ENCODE measurements at places on chromosomes 2 and 18. TPM values are rescaled to one million over a fixed set of nuclear protein-coding genes. Genes with fewer than 3 reads are reported as not detected.
A peak's percentile ranks its signal among the peaks of the same experiment; 100 is the strongest.

DNA sequence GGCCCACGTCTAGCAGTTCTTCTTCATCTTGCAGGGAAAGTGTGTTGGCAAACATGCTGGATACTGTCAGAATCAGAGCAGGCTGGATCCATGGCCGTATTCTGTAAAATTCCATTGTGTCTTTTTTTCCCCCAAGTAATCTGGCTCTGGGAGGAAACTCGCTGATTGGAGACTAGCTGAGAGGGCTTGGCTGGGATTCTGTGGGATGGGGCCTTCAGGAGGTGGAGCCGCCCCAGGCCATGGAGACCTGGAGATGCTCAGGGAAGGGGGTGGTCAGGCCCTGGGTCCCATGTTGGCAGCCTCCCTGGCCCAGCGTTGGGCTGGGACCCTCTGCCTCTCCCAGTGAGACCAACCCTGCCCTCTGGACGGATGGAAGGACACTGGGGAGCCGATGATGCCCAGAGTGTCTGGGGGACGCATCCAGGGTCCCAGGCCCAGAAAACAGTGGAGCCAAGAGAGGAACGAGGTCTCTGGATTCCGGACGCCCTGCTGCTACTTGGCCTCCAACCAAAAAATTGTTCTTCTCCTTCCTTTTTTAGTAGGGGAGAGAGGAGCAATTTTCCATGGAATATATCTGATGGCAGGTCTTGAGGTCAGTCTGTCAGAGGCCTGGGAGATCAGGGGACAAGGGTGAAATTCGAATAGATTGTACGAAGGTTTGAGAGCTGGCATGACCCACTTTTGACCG lies 114.5 kb downstream of the AGAP1 start:
- peak; percentile 62 for DNase-seq

CKAP2L gene
- 7.0 TPM for total RNA-seq

DNA sequence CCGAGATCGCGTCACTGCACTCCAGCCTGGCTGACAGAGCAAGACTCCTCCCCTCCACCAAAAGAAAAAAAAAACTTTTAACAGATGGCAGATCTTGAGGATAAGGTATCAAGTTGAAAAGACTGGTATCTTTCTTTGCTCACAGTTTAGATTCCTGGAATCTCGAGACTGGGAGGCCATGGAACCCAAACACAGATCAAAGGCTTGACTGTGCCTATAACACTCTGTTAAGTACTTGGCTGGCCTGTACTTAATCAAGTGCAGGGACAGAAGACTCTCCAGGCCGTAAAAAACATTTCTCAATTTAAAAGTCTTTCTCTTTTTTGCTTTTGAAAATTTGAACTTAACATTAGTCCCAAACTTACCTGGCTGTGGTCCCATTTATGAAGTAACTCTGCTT lies 107.1 kb upstream of the ZNF516 start:
- no peak for DNase-seq

DNA sequence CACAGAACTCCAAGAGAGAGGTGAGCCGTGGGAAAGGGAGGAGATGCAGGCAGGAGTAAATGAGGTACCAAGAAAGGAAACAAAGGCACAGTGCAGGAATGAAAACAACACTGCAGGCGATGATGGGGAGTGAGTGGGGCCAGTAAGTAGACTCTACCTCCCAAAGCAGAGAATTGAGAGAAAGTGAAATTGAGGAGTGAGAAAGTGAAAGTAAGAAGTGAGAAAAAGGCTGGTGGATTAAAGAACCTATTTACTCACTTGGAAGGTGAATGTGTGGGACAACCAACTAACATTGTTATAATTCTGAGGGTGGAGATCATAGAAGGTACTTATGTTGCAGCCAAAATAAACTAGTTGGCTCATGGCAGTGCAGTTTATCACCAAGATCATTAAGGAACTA lies 193.1 kb upstream of the TMEM200C start:
- no peak for DNase-seq

DNA sequence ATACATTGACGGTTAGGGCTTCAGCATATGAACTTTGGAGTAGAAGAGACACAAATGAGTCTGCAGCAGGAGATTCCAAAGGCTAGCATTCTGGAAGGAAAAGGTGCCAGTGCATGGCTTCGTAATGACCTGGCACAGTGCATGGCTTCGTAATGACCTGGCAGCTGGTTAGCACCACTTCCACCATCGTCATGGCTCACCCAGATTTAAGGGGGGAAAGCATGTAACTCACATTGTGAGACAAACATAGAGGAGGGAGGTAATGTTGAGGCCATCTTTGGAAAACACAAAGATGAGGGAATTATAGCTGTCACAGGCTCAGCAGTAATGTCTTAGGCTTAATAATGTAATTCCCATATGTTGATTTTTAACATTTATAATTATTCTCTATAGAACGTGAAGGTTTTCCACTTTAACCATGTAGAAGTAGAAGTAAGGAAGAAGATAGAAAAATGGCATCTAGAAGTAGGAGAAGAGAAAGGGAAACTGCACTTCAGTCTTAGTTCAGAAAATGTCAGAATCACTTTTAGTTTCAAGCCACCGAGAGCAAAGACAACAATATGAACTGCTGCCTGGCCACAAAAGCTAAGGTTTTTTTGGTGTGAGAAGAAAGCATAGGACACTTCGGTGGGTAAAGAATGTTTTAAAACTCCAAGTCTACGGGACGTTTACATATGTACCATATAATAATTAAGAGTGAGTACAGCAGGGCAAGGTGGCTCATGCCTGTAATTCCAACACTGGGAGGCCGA lies 6.8 kb upstream of the STK25 start:
- DNase-seq, result no peak

DNA sequence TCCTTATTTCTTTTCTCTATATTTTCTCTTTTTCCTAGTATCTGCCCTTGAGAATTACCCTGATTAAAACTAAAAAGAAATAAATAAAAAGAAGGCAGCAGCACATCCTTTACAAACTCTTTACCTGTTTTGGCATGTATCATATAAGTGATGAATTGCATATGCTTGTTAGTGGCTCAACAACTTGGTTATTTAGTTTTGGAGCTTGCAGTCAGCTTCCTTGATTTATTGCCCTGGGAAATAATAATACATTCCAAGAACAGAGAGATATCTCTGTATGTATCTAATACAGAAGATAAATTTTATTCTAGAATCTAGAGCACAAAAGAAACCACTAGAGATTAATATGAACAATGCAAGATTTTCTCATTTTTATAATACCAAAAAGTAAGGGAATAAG lies 139.8 kb upstream of the ZC3H15 start:
- no peak for DNase-seq

ZNF236 gene
- total RNA-seq, result 33.8 TPM

CNTNAP5 gene
- total RNA-seq, result 49.7 TPM

RNU2-63P gene
- total RNA-seq, result not detected

SLC23A3 gene
- total RNA-seq, result 1.3 TPM

ACSL3 gene
- total RNA-seq, result 121 TPM

FOXI3 gene
- total RNA-seq, result 0.36 TPM

FTCDNL1 gene
- 4.1 TPM for total RNA-seq

RUFY4 gene
- not detected for total RNA-seq

HNRNPLL gene
- 102 TPM for total RNA-seq

GRCh38 chr2:134762508-134762907 lies 43.7 kb upstream of the TMEM163 start:
- peak; percentile 70 for DNase-seq

SERPINB3 gene
- not detected for total RNA-seq

DNA sequence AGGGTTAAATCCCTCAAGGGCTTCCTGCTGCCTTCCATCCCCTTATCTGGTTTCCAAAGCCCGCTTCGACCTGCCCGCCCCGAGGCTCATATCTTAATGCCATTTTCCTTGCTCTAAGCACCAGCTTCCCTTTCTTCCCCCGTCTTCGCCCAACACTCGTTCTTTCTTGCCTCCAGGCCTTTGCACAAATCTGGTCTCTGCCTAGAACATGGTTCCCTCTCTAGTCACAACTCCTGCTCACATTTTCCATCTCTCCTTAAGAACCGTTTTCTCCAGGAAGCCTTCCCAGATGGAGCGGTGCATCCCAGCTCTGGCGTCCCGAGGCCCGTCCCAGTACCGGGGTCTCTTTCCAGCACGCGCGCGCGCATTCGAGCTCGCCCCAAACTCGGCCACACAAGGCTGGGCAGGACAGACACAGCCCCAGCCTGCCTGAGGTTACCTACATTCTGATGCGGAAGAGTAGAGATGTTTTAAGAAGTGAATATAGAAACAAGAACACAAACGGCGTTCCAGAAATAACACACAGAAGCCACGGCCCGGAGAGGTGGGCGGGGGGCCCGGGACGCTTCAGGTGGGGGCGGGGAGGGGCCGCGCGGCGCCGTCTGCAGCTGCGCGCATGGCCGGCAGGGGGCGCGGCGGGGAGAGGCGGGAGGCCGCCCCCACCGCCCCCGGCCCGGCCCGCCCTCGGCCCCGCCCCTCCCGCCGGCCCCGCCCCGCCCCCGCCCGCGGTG lies at the start of gene DGKD:
DGKD (plus strand) TSS at position 726 of the 731 bp plus-strand sequence. CDS start 25 bp downstream, outside the sequence.
- peak; percentile 93 for DNase-seq

- DNase-seq, result peak; percentile 21
These were observed 8.6 kb upstream of the ARMC9 start for GRCh38 chr2:231189571-231190495.

DNA sequence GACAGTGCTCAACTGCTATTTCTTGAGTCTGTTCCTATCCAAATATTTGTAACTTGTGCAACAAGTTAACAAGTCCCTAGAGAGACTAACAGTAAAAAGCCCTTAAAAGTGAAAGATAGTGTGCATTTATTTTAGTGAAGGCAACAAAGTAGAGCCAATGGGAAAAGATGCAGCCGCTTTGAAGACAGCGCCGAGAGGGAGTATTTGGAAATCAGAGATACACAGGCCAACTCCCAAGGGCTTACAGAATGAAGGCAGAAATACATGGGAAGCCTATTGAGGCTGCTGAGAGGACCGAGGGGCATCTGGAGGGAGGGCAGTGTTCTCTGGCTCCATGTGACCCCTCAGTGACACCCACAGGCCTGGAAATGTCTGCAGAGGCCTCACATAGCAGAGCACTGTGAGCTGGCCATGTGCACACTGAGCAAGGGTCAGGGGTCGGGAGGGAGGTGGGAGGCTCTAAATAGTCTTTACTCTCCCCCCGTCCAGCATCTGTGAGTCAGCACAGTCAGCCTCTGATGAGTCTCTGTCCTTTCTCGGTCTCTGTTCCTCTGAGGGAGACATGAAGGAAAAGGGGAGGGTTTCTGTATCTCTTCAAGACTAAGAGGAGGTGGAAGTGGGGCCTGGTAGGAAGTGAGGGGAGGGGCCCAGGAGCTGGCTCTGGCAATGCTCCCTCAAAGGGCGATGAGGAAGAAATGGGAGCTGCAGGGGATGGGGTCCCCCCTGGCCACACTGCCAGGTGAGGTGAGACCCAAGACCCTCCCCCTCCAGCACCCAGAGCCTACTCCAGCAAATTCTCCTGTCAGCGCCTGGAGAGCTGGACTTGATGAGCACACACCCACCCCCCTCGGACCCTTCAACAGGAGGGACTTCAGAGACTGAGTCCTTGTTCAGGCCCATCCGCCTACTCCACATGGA lies 133.6 kb downstream of the SP3 start:
- no peak for DNase-seq

ABCG8 gene
- 0.27 TPM for total RNA-seq

DNA sequence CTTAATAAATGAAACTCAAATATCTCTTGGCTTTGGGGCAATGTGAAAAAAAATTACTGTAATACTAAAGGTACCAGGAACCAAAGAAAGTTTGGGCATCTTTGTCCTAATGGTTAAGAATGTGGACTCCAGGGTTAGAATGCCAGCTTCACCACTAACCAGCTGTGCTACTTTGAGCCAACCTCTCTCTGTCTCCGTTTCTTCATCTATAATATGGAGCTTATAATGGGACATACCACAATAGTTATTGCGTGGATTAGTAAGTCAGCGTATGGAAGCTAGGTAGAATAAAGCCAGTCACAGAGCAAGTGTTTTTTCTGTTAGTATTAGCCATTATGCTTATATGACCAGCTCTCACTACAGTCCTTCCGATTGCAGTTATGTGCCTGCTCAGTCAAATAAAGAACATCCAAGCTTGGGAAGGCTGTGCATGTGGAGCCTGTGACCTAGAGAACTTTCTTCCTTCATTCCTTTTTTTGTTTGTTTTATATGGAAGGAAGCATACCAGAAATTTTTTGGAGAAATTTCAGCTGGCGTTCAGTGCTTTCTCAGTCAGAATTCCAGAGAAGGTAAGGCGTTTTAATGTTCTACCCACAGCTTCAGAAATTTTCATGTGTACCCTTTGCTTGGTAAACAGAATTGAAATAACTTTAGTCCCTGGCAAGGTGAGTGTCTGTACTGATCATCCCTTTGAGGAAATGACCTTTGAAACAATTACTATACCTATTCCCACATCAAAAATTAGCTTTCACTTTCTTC lies 114.0 kb upstream of the RND3 start:
- DNase-seq, result no peak

DNA sequence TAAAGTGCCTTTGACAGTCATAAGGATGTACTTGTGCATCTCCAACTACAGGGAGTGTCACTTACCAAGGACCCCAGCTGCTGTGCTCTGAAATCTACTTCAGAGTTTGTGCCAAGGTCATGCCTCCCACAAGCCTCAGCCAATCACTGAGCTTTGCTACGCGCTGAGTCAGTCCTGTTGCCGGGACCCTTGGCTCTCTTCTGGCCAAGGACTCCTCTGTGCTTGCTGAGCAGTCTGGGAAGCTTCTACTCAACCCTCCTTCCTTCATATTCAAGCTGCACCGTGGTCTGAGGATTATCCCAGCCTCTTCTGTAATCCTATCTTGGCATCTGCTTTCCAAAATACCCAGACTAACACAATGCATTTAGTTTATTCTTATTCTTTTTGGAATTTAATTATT lies 398.9 kb upstream of the FANCL start:
- DNase-seq, result no peak

DNA sequence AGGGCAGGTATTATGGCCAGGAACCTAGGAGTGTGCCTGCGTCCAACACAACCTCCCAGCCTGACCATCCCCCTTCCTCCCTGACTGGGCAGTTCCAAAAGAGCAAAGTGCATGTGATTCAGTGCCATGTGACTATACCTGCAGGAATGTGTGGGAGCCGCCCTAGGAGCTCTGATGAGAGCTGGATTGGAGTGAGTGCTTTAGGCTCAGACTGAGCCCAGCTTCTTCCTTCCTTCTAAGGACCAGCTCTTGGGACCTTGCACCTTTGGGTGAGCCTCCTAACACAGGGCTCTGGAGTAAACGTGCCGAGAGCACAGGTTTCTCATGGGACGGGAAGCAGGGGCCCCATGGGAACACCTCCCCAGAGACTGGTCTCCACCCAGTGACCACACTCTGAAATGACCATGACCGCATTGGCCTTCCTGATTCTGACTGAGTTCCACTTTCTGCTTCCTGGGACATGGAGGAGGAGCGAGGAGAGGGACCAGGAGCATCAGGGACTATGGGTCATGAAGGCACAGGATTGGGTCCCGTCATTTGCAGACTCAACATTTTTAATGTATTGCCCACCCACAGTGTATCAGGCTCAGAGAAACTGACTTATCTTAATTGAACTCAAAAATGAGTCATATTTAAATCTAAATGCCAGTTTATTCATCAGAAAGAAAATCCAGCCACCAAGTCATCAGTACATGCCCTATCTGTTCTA lies 87.8 kb upstream of the BCL2L11 start:
- DNase-seq, result no peak

IL1R2 gene
- total RNA-seq, result not detected

FMNL2 gene
- 74.9 TPM for total RNA-seq

ABCB11 gene
- total RNA-seq, result 2.6 TPM
